ENCODE measurements at places on chromosomes 4 and X.

DNA sequence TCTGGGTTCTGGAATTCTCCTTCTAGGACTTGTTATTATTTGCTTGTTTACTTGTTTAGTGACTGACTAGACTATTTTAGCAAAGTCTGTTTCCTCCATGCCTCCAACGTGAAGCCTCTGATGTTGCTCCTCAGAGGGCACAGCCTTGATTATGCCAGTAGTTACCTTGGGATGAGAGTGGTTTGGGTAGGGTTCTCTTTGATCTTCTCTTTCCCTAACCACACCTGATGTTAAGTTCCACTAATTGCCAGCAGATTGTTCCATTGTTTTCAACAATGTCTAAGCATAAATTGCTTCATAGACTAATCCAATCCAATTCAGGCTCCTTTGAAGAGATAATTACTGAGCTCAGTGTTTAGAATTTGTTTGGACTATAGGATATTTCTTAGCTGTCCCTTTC is 352.7 kb upstream of the DIPK2B start:
- no peak for DNase-seq

- DNase-seq: no peak
Measured at GRCh38 chr4:20926529-20926928, 226.3 kb downstream of the PACRGL start.

DNA sequence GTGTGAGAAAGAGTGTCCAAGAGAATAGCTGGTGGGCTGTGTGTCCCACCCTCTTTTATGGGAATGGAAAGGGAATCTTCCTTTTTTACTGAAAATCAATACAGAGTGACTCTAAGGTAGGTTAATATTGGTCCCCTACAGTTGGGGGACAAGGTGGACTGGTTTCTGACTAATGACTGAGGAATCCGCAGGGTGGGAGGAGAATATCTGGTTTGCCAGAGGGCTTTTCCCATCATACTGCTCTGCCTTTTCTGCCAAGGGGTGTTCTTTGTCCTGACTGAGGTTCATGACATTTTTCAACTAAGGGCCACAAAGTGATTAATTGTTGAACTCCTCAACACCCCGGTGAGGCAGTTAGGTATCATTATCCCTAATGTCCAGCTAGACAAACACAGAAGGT is 261.6 kb downstream of the SPATA18 start:
- no peak for DNase-seq

- DNase-seq: no peak
Measured at GRCh38 chr4:164538097-164538496, 215.8 kb upstream of the SMIM31 start.

- no peak for DNase-seq
Measured at GRCh38 chr4:147524601-147525000, 43.7 kb downstream of the EDNRA start.

DNA sequence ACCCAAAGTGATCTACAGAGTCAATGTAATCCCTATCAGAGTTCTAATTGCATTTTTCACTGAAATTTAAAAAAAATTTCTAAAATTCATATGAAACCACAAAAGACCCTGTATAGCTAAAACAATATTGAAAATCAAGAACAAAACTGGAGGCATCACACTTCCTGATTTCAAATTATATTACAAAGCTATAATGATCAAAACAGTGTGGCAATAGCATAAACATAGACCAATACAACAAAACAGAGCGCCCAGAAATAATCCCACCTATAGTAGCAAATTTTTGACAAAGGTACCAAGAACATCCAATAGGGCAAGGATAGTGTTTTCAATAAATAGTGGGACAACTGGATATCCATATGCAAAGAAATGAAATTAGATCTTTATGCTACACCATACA is 59.4 kb upstream of the PRKG2 start:
- DNase-seq: no peak

GRCh38 chrX:118062817-118063615 is 53.6 kb downstream of the KLHL13 start:
- no peak for DNase-seq

- DNase-seq: no peak
Measured at GRCh38 chr4:121071640-121072223, 603 bp downstream of the NDNF start.

- no peak for DNase-seq
Measured at GRCh38 chr4:152510349-152511147, 25.3 kb downstream of the FBXW7 start.

GRCh38 chrX:9611436-9612145 is 146.7 kb downstream of the TBL1X start:
- DNase-seq: no peak

DNA sequence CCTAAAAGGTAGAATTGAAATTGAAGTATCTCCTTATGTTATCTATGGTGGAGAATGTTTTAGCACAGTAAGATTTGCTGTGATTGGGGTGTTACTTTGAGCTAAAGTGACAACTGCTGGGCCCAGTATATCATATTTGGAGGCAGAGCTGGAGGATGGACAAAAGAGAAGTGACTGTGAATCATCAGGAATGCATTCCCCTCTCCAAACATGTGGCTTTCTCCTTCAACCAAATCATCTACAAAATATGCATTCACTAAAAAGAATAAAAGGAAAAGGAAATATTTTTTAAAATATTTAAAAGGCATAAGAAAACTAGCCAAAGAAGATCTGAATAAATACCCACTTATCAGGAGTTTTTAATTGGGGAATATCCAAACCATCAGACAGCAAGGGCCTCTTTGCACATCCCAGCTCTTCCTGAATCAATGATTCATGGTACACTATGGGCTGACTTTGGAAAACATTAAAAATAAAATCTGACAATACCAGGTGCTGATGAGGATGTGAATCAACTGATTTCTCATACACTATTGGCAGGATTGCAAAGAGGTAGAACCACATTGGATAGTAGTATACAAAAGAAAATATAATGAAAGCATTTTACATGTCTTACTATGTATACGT is 671.7 kb upstream of the NR3C2 start:
- no peak for DNase-seq

GRCh38 chrX:19625612-19626011 is 110.3 kb upstream of the MAP3K15 start:
- DNase-seq: peak; percentile 40

DNA sequence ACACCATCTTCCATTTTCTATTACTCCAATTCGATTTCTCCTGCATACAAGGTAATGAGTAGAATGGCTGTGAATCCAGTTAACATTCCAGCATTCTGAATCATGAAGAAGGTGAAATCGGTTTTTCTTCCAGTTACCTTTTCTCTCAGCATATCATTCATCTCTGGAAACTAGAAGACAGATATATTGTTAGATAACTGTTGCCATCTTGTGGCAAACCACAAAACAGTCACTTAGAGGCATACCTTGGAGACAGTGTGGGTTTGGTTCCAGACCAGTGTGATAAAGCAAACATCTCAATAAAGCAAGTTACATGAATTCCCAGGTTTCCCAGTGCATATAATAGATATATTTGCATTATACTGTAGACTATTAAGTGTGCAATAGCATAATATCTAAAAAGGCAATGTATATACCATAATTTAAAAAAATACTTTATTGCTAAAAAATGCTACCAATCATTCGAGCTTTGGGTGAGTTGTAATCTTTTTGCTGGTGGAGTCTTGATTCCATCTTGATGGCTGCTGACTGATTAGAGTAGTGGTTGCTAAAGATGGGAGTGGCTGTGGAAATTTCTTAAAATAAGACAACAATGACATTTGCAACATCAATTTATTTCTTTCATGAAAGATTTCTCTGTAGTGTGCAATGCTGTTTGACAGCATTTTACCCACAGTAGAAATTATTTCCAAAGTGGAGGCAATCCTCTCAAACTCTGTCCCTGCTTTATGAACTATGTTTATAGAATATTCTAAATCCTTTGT is 82.1 kb downstream of the SLC39A8 start:
- DNase-seq: peak; percentile 35

DNA sequence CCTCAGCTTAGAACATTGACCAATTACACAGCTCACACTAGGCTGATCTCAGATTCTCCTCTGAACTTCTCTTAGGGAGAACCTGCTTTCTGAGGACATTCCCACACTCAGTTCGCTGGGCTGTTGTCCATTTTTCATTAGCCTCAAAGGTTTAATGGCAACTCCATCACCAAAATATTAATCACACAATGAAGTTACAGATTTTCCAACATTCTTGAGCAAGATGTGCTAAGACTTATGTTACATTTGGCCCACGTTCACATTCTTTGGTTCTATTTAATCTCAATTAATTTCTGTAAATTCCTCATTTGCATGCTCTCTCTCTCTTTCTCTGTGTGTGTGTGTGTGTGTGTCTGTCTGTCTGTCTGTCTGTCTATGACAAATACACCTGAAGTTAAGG is 82.3 kb upstream of the EDNRA start:
- DNase-seq: no peak

GRCh38 chr4:24743927-24744326 is 51.4 kb upstream of the SOD3 start:
- no peak for DNase-seq

DNA sequence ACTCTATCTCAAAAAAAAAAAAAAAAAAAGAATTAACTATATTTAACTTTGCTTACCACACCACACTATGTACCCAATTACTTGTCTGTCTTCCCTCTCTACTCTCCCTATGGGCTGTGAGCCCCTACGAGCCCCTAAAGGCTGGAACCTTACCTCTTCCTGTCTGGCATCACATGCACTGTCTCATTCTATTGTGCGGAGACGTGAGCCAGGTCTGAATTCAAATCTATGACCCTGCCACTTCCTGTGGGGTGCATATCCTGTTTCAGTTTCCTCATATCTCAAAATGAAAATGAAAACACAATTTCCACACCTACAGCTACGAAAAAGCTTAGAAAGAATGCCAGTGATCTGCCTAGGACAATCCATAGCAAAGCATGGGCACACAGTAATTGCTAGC is 42.9 kb upstream of the HS3ST1 start:
- DNase-seq: peak; percentile 83

DNA sequence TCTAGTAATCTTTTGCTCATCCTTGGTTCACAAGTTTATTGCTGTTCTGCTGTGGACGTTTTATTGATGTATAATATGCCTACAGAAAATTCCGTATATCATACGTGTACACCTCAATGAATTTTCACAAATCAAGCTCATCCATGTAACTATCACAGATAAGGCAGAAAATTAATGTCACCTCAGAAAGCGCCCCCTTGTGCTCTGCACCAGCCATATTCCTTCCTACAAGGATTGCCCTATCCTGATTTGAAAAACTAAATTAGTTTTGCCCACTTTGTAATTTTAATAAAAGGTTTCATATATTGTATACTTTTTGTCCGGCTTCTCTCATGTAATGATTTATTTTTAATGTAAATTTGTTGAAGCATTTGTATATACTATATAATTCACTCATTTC is 390.8 kb downstream of the ADGRL3 start:
- DNase-seq: no peak

DNA sequence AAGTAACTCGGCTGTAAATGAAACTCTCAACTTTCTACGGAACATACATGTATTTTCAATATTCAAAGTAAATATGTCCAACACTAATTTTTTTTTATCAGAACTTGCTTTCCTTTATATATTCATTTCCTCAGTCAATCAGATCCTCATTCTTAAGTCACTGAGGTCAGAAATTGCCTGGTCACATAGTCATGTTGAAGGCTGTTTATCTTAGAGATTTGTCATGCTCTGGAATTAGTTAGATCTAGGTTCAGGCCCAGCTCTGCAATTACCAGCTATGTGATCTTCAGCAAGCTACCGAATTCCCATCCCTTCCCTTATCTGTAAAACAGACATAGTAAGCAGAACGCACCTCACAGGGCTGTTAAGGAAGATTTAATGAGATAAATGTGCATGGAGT is 228.8 kb downstream of the SPCS3 start:
- no peak for DNase-seq

DNA sequence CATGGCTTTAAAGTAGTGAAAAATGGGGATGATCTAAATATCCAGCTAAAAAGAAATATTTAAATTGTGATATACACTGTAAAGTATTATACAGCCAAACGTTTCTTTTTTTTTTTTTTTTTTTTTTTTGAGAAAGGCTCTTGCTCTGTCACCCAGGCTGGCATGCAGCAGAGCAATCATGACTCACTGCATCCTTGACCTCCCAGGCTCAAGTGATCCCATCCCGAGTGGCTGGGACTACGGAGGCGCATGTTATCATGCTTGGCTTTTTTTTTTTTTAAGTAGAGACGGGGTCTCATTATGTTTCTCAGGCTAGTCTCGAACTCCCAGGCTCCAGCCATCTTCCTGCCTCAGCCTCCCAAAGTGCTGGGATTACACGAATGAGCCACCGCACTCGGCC is 17.1 kb downstream of the SMIM14 start:
- DNase-seq: no peak
